Epithelial cell of esophagus (primary cell): ENCODE measurements at places on chromosomes 6 and 20.

DNA sequence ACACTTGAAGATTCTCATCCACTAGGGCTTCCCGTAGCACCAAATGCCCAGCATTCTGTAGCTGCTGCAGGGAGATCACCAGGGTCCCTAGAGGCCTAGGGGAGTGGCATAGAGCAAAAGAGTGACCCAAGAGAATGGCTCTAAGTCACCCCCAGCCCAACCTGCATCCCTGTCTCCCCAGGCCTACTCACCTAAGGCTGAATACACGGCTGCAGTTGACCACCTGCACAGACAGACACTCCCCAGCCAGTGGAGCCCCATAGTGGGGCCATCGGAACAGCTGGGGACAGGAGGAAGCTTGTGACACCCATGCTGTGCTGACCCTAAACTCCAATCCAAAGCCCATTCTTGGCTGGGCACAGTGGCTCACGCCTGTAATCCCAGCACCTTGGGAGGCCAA, 9.5 kb upstream of the SPAG4 start:
- DNase-seq: no peak

- peak; percentile 47 for DNase-seq
These were observed 12.8 kb downstream of the TRAF3IP2 start for GRCh38 chr6:111592726-111593511.

DNA sequence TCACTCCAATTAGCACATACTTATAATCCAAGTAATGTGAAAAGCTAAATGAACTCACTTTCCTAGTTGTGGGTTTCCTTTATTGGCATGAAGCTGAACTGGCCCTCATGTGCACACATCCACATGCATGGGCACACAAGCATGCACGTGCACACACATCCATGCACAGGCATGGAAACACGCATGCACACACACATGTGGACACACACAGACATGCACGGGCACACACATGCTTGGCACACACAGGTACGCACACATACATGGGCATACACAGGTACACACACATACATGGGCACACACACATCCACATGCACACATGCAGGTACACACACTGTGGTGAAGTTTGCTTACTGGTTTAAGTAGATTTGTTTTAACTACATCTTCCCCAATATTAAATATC, 23.8 kb downstream of the SYNDIG1 start:
- DNase-seq: no peak

DNA sequence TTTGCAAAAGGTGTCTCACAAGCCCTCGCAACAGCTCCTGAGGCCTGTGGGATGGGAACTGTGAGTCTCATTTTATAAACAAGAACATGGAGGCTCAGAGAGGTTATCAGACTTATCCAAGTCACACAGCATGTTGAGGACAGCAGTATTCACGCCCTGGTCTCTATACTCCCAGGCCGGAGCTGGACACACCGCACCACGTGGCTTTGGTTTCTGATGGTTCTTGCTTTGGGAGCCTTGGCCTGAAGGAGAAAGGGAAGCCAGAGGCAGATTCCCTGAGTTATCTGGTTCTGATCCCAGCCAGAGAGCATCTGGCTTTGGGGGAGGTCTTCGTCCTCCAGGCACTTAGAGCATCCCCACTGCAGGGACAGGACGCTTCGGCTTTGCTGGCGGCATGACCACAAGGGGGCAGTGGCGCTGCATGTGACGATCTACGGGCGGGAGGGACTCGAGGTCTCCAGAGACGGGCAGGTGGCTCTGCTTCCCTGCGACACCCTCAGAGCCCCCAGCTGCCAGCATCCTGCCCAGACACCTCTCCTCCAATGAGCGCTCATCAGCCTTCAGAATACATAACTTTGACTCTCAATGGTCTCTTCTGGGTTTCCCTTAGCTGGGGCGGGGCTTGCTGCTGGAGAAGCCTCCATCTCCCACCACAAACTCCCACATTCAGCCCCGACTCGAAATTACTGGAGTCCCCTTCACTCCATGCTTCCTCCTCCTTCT, 51.4 kb upstream of the SAYSD1 start:
- DNase-seq: peak; percentile 64

GRCh38 chr6:169312658-169313346, 59.2 kb upstream of the THBS2 start:
- DNase-seq: no peak

DNA sequence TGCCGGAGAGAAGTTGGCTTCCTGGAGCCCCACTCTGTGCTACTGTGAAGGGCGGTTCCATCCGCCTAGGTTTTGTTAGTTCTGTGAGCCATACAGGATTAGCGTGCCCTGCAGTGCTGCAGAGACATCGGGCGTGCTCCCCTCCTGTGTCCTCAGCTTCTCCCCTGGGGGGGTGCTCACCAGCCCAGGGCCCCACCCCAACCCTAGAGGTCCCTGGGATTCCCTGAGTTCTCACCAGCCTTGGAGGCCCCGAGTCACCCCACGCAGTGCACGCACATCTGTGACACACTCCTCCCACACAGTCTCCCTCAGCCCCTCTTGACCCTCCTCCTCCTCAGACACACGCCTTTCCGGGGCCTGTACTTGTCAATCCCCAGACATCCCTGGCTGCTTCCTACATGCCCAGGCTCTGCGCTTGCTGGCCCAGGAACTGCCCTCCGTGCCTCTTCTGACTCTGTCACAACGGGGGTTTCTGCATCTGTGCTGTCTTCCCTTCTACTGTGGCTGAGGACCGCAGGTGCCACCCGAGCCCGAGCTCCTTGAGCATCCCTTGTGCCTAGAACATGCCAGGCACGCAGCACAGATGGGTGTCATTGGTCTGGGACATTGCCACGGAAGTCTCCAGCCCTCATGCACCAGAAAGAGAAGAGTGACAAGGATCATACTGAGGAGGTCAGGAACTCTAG, 123.2 kb upstream of the RPS6KA2 start:
- peak; percentile 42 for DNase-seq

- no peak for DNase-seq
These were observed 4.5 kb downstream of the PI3 start for GRCh38 chr20:45179166-45179565.

GRCh38 chr6:111439171-111439570, 43.8 kb downstream of the REV3L start:
- DNase-seq: no peak

GRCh38 chr6:32609731-32610640, 20.3 kb upstream of the HLA-DRB1 start:
- DNase-seq: peak; percentile 96
